ENCODE measurements at places on chromosomes 6 and 20.

DNA sequence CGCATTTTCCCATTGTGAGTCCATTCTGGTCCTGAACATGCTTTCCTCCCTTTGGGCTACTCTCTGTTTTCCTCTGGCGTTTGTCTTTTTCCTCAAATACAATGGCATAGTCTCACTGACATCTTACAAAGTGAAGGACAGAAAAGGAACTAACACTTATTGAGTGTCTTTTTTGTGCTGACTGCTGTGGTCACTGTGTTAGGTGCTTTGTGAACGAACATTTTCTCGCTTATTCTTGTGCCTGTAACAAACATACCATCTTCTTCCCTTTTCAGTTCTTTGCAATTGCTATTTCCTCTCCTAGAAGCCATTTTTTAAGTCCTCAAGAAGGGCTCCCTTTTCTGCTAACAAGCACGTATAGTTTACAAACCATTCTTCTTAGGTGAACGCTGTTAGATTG is 15.4 kb downstream of the FIG4 start:
- DNase-seq: no peak

- no peak for DNase-seq
Observed at GRCh38 chr6:3026791-3027626, 27.3 kb downstream of the NQO2 start.

GRCh38 chr6:54112151-54112650 is 958 bp downstream of the MLIP start:
- DNase-seq: no peak

DNA sequence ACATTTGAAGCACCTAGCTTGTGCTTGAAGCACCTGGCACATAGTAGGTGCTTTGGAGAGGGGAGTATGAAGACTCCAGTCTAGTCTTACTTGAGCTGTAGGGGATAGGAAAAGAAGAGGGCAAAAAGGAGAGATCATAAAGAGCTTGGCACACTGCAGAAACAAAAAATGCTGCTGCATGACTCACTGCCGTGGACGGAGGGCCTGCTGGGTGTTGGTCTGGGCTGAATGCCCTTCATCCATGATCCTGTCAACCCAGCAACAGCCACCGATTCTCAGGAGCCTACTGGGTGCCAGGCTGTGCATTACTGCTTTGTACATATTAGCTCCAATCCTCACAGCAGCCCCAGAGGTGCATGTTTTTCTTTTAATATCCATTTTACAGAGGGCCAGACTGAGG is 6.0 kb downstream of the PDYN start:
- DNase-seq: no peak

DNA sequence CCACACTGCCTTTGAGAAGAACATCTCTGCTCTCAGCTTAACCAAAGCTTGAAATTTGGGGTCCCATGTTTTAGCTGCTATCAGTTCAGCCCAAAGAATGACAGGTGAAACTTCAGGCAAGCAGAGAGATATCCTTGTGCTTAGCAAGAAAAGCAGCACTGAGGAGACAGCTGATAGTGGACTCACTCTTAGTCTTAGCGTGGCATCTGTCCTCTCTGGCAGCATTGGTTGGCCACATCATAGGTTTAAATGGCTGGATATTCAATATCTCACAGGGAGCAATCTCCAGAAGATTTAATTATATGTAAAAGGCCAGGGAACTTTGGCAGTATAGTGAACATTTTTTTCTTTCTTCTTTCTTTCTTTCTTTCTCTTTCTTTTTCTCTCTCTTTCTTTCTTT is 131.1 kb upstream of the SGK1 start:
- no peak for DNase-seq

- no peak for DNase-seq
Observed at GRCh38 chr6:4585682-4586468, 190.3 kb upstream of the CDYL start.

- no peak for DNase-seq
Observed at GRCh38 chr6:70557998-70558397, 8.7 kb upstream of the SDHAF4 start.

- no peak for DNase-seq
Observed at GRCh38 chr6:107786709-107787588, 37.2 kb downstream of the SCML4 start.

DNA sequence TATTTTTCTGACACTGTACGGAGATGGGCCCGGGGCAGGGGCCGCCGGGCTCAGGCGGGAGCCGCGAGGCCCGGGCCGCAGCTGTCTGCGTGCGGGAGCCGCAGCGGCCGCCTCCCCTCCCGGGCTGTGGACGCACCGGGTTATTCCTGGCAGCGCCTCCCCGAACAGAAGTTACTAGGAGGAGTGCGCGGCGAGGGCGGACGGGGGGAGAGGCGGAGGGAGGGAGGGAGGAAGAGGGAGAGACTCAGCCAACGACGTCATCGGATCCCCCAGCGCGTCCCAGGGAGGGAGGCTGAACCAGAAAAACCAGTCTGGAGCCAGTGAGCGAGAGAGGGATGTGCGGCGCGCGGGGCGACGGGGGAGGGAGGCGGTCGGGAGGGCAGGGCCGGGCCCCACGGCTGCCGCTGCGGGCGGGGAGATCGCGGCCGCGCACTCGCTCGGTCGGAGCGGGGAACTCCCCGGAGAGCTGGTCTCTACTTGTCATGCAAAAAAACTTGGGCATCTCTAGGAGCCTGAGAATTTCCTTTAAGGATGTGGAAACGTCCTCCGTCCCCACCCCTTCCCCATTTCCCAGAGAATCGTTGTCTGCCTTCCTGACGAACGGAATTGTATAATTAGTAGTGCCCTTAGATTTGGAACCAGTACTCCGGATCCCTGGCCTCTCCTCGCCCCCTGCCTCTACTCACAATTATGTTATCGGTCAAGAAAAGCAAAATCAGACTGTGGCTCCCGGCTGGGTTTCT is 1.4 kb upstream of the HIVEP2 start:
- peak; percentile 99 for DNase-seq

GRCh38 chr6:132648356-132648755 is 10.6 kb downstream of the TAAR1 start:
- DNase-seq: no peak

DNA sequence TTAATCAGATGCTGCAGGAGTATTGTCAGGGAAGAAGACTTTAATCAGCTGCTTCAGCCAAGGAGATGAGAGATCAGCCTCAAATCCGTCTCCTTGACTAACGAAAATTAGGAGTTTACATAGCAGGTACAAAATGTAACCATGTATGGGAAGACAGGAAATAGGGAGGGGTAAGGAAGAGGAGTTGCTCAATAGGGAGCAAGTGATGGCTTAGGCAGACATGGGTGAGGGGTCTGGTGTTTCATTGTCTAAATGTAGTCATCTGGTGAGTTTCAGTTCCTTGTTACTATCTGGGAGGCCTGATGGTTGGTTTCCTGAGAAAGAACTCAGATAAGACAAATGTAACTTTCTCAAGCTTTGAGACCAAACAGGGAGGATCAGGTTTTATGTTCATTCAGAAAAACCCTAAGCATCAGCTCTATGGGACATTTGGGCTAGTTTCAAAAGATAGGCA is 217.3 kb upstream of the SULF2 start:
- no peak for DNase-seq

- DNase-seq: no peak
Observed at GRCh38 chr20:2133318-2134183, 31.9 kb downstream of the STK35 start.

GRCh38 chr6:47238456-47238995 is 71.2 kb downstream of the TNFRSF21 start:
- no peak for DNase-seq

DNA sequence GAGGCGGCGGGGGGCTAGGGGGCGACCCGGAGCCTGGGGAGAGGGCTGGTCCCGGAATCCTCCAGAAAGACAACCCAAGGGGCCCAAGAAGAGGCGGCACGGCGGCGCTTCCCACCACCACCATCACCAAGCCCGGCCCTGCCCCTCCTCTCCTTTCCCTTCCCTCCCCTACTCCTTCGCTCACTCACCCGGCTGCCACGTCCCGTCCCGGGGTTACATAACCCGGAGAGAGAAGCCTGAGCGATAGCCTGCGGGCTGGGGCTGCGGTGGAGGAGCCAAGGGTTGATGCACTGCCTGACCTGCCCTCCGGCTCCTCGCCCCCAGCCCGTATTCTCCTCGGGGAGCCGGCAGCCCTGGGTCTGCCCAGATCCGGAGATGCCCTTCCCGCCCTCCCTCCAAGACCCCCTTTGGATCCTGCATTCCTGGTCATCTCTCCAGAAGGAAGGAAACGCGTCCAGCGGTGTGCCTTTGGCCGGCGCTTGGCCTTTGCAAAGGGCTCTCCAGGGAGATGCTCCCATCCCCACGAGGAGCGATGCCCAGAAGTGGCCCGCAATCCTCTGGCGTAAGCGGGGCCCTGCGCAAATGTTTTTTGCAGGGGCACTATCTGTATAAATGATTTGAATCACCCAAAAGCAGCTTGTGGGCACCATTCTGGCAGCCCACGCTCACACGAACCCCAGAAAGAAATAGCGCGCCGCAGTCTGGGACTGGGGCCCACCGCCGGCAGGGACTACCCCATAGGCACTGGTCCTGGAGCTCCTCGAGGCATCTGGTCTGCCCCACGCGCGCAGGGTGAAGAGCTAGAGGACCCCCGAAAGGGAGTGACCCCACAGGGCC is 4.6 kb upstream of the CPXM1 start:
- DNase-seq: no peak

DNA sequence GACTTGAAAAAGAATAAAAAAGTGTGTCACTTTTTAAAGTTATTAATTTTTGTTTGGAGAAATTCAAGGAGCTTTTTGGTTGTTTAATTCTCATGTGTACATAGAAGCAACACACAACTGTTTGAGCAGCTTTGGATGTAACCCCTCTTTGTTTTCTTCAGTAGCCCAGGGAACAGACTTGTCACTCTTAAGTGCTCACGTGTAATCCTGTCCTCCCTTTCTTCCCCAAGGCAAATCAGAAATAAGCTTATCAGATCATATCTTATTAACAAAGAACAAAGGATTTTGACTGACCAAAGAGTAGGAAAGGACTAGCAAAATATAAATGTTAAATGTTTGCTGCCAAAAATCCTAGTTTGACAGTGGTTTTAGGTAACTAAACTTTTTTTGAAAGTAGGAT is 7.3 kb upstream of the FLRT3 start:
- no peak for DNase-seq

DNA sequence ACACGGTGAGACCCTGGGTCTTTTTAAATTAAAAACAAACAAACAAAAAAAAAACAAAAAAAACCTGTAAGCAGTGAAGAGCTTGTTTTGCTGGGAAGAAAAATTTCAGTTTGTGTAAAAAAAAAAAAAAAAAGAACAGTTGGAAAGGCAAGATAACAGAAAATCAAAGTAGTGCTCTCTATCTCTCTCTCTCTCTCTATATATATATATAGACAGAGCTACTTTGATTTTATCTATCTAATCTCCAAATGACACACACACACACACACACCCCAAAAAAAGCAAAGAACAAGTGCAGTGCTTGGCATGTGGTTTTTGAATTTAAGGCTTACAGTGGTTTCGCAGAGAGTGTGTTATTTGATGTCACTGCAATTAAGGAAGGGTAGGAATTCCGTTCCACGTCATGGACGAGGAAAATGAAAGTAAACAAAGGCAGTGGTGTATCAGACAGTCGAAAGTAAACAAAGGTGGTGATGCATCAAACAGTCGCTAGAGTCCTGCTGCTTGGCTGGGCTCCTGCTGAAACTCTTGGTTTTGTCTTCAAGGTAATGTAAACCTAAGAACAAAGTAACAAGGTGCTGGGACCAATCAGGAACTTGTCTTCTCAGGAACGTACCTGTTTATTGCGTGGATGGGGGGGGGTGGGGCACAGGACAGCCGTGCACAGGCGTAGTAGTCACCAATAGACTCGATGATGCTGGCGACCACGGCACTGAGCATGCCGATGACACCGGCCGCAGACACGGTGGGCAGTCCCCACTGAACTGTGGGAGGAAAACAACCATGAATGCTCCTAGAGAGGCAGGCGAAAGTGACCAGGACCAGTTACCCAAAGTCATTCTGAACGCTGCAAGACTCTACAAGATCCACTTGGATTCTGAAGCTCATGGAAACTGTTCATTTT is 131.8 kb downstream of the SLC23A2 start:
- DNase-seq: no peak

All from heart left ventricle (tissue), 16 donors.